Pulmonary artery endothelial cell (primary cell): ENCODE measurements at places on chromosomes 6 and 20.
A peak's percentile ranks its signal among the peaks of the same experiment; 100 is the strongest.

- DNase-seq, result no peak
Observed at GRCh38 chr6:107611094-107611810, 121.3 kb downstream of the SOBP start.

DNA sequence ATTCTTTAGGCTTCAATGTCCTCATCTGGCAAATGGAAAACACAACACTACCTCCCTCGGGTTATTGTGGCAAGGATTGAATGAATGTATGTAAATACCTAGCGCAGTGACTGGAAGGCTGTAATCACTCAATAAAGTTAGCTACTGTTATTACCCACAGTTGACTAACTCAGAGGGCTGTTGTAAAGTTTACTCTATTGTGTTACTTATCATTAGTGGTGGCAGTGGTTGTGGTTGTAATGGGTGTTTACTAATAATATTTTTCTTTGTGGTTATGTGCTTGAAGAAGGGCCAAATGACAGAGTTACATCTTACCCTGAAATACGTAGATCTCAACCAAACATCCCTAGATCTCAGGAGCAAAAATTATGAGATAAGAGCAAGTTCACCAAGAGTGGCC, 42.0 kb upstream of the PXDC1 start:
- DNase-seq, result no peak

DNA sequence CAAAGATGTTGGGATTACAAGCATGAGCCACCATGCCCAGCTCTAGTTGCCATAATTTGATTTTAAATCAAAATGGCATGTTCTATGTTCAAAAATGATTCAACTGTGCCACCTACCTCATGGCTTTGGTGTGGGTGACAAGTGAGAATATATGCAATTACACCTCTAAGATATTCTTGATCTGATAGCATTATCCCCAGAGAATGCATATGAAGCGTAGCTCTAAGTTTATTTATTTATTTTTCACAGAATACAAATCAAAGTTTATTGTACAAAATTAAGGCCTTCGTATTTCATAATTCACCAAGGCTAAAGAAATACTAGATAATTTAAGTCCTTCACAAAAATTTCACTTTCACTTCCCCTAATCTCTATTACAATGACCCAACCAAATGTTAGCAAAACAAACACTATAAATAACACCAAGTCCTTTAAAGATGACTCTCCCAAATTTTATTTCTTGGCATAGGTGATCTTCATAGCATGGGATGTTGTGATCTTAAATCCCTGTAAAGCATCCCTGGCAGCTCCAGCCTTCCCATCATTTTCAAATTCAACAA, 205.9 kb upstream of the TAB2 start:
- no peak for DNase-seq

DNA sequence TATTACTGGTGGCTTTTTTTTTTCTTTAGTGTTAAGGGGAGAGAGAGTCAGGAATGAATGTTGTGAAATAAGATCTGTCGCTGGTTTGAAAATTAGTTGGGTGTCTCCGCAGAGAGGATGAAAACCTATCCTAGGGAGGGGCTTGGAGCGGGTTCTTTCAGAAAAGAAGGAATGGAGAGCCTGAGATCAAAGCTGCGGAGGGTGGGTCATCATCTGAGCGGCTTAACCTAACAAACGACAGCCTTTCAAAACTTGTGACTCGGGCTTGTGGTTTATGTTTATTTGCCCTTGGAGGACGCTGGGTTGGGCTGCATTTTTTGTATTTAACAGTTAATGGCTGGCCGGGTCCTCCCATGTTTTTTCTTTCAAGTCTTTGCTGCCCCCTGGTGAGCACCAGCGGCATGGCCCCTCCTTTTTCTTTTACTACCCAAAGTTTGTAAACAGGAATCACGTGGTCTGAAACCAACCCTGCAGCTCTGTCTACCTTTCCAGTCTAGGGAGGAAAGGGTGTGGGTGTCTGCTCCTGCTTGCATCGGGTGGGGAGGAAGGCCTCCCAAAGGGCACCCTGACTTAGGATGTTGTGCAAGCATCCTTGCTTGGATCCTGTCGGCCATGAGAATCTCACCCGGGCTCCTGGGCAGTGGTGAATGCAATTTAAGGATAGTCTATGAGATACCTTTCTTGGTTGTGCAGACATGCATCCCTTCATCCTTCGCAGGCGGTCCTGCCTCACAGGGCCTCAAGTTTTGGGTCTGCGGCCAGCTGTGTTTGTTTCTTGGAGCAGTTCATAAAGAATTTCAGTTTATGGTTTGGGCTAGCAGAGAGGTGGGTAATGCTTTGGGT, 2.2 kb downstream of the PIM1 start:
- DNase-seq, result peak; percentile 32

- DNase-seq, result no peak
Observed at GRCh38 chr6:72621291-72622093, at the start of gene KCNQ5. TSS of gene KCNQ5 (plus strand) at chr6:72622064.

DNA sequence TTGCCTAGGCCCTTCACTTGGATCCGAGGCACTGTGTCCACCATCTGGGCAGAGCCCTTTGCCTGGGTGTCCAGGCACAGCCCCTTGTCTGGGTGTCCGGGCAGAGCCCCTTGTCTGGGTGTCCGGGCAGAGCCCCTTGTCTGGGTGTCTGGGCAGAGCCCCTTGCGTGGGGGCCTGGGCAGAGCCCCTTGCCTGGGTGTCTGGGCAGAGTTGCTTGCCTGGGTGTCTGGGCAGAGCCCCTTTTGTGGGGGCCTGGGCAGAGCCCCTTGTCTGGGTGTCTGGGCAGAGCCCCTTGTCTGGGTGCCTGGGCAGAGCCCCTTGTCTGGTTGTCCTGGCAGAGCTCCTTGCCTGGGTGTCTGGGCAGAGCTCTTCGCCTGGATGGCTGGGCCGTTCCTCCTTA, 443.4 kb upstream of the CDH4 start:
- DNase-seq, result no peak

DNA sequence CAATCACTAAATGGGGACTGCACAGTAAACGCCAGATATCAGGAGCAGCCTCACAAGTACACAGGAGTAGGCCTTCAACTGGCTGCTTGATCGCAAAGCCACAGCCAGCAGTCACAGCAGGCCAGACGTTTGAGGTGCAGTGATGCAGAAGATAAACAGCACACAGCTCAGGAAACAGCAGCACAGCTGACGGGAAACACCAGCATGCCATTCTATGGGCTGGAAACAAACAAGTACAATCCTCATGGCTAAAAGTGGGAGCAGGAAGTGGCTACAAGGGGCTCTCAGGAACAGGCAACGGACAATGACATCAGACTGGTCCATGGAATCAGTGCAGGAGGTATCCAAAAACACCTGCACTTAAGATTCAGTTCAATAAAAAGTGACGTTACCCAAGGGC, 111.0 kb downstream of the DTNBP1 start:
- DNase-seq, result peak; percentile 85

DNA sequence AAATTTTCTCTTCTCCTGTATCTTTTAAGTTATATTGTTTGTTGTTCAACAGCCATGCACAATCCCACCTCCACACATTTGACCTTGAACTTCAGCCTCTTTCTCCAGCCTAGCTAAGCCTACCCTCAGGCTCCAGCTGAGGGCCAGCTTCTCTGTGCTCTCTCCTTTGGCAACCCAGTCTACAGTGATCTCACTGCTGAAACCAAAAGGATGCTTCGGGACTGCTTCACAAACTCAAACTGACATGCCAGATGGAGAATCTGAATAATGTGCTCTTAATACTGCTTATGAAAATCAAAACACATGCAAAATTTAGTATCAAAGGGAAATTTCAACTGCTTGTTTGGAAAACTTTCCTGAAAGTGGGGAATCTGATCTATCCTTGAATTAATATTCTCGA, 16.1 kb upstream of the RIN2 start:
- no peak for DNase-seq

GRCh38 chr6:52359403-52359802, 2.5 kb upstream of the PAQR8 start:
- no peak for DNase-seq

DNA sequence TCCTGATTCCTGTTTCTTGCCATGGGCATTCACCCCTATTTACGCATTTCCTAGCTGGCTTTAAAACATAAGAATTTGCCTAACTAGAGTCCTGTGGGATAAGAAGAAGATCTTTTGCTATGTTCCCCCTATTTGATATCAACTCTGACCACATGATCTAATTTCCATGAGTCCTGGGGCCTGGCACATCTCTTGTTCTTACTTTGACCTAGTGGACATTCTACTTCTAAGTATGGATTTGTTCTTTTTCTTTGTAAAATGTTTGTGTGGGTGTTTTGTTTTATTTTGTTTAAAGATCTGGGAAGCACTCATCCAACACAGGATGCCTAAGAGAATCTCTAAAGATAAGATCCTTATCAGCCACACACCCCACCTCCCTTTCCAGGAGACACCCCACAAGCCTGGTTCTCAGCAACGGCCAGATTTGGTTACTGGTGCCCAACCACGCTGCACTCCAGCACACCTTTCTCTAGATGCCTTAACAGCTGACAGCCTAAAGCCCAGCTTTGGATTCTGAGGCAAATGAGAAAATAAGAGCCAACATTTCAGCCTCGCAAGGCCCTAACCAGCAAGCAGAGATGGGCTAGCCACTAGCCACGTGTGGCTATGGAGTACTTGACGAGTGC, 74.7 kb downstream of the SLC23A2 start:
- DNase-seq, result no peak

DNA sequence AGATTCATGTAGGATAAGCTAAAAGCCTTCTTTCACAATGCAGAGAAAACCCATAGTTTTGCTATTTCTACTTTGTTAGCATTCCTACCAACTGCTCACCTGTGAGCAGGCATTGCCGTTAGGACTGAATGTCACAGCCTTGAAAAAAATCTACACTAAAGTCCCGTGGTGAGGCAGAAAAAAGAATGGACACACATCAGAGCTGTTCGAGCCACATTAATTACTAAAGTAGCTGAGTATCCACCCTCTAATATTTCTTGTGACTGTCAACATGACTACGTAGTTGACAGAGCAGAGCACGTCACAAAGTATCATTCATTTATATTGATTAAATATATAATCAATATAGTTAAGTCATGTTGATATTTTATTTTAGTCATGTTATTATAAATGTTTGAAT, 10.1 kb downstream of the HDGFL1 start:
- no peak for DNase-seq

- no peak for DNase-seq
Observed at GRCh38 chr20:43993560-43993959, 78.9 kb downstream of the TOX2 start.

GRCh38 chr6:130834482-130835251, 7.5 kb downstream of the SMLR1 start:
- DNase-seq, result no peak

GRCh38 chr6:19083801-19084200, 696.7 kb downstream of the RNF144B start:
- DNase-seq, result no peak

DNA sequence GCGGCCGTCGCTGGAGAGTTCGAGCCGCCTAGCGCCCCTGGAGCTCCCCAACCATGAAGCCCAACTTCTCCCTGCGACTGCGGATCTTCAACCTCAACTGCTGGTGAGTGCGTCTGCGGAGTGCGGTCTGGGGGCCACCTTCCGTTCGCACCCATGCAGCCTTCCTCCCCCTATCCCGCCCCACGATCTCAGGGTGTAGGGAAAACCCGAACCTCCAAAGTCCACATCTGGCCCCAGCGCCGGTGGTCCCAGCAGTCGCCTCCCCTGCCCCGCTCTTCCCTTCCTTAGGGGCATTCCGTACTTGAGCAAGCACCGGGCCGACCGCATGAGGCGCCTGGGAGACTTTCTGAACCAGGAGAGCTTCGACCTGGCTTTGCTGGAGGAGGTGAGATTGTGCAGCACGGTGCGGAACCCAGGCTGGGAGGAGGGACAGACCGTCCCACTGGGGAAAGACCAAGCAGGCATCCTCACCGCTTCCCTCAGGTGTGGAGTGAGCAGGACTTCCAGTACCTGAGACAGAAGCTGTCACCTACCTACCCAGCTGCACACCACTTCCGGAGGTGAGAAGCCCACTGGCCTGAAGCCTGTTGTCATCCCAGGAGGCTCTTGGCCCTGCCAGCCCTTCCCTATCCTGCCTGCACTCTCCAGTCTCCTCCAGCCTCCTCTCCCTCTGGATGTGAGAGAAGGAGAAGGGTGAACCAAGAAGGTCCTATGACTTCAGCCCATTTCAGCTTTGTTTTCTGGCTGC, 719 bp downstream of the SMPD2 start:
- DNase-seq, result no peak

DNA sequence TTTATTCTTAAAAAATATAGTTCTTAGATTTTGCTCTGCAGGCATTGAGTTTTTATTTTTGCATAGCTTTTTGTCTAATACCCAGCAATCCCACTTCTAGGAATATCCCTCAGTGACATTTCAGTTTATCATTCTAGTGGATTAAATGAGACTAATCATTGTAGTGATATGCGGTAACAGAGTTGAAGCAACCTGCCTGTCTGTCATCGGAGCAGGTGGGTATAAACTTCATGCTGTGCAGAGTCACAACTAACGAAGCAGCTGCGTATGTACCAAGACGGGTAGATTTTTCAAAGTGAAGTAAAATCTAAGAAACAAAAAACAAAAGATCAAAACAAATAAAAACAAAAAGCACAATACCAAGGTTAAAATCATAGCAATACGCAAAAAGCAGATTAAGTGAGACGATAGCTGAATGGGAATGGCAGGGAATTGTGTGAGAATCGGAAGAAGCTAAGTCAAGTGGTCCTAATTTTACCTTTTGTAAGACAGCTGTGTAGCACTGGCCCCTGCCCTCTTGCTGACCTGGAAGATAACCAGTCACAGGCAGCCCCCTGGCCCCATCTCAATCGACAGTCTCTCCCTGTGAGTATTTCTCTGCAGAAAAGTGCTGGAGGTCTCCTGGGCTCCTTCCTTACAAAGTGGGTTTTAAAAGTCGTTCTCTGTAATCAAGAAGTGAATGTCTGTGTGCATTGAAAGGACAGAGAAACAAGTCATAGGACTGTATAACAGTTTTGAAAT, 169.2 kb downstream of the OR2B2 start:
- no peak for DNase-seq

- no peak for DNase-seq
Observed at GRCh38 chr6:113694278-113695077, 162.7 kb upstream of the MARCKS start.

DNA sequence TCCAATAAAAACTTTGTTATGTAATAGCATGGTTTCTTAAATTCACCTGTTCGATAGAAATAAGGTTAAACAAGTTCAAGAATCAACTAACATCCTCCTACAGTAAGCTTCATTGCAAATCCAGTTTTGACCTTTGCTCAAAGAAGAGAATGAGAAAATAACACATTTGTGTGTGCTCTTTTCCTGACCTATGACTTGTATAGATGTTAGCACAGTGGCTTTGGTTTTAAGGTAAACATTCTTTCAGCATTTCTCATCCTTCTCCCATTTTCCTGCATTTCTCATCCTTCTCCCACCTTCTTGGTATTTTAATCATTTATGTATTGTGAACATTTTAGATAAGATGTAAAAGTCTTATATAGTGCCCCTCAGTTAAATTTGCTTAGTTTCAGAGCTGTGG, 73.9 kb downstream of the PLCB1 start:
- DNase-seq, result no peak

DNA sequence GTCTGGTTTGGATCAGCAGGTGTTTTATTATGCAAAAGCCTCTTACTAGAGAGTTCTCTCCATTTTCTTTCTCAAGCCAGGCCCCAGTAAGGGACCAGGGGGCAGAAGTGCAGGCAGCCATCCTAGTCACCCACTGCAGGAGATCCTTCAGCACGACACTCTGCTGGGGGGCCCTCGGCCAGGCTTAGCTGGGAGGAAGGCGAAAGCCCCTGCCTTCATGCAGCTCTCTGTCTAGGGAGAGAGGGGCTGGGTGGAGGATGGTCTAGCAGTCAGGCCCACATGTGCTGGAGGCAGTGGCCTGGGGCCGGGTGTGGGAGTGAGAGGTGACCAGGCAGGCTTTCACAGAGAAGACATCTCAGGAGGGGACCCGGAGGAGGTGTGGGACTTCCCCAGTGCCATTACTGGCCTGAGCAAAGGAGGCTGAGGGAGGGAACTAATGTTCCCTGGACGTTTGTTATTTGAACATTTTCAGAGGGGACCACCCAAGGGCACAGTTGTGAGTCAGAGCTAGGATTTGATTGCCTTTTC, 33.5 kb upstream of the VSTM2L start:
- no peak for DNase-seq
